ENCODE measurements at places on chromosomes 6 and 20.

- peak; percentile 29 for DNase-seq
These were observed 40.3 kb upstream of the SIM1 start for GRCh38 chr6:100504786-100505737.

DNA sequence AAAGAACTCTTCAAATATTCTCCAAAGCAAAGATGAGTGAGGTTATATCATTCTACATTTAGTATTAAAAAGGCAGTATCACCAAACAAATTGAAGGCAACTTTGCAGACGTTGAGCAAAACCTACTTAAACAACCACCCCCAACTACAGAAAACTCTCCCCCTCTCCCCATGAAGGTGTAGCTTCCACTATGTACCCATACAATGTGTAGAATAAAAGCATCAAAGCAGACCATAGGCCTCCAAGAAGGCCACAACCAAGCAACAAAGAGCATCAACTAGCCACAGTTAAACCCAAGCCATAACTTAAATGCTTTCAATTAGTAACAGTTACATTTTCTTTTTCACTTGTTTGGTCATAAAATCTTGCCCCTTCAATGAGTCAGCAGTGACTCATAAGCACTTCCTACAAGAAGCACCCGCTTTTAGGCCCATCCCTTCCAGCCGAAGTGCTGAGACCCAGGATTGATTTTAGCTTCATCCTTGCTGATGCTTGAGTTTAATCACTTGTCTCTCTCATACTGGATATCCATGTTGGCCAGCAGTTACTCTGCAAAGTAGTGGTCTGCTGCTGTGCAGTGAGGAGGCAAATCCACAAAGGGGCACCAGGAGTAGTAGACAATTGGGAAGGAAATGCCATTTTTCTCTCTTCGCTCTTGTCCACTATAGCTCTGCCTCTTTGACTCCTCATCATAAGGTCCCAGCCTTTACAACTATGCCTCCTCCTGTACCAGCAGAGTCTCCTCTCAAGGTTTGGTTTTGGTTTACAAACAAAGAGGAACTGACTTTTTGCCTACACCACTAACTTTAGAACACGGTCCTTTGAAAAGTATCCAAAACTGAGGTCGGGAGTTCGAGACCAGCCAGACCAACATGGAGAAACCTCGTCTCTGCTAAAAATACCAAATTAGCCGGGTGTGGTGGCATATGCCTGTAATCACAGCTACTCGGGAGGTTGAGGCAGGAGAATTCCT lies 8.4 kb upstream of the NUP153 start:
- no peak for DNase-seq

GRCh38 chr6:38797391-38797790 lies 82.3 kb downstream of the DNAH8 start:
- DNase-seq = no peak

DNA sequence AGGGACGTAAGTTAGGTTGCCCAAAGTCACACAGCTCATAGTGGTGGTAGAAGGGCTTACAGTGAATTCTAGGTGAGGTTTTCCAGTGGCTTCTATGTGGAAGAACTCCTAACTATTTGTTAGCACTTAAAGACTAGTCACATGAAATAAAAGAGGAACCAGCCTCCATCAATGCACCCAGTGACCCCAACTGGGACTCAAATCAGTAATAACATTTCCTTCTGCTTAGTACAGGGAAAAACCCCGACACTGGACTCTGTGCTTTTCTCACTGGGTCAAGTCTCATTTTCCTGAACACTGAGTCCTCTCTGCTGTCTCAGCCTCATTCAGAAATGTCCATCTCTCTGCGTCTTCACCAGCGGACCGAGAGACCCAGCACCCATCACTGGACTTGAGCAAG lies 89.2 kb downstream of the SLC22A23 start:
- no peak for DNase-seq

GRCh38 chr6:22124756-22125155 lies 172.1 kb downstream of the PRL start:
- DNase-seq = no peak

GRCh38 chr20:11128220-11128718 lies 454.5 kb upstream of the JAG1 start:
- DNase-seq = peak; percentile 70

DNA sequence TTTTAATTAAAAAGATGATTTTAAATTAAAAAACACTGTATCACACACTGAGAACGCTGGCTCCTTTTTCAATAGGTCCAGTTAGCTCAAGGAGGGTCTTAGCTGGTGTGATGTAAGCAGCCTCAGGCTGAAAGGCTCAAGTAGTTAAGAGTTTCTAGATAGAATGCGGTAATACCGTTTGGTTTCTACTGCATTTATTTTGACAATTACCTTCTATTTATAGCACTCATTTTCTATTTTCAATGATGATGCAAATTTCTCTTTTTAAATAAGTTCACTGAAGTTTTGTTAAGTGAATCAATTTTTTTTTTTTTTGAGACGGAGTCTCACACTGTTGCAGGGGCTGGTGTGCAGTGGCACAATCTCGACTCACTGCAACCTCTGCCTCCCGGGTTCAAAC lies 87.1 kb downstream of the PREX1 start:
- DNase-seq = no peak

GRCh38 chr20:57792386-57793080 lies 82.7 kb upstream of the PMEPA1 start:
- DNase-seq = no peak

- DNase-seq = no peak
These were observed 121.3 kb downstream of the TFAP2C start for GRCh38 chr20:56750430-56750829.

All from right hindlimb (tissue), 1 donor.